ENCODE measurements at places on chromosomes 2 and 18. TPM values are rescaled to one million over a fixed set of nuclear protein-coding genes. Genes with fewer than 3 reads are reported as not detected.

POTEJ gene
- not detected for total RNA-seq

ATP5F1A gene
- total RNA-seq: 364 TPM

PKDCC gene
- 73.5 TPM for total RNA-seq

MYO5B gene
- total RNA-seq: 6.0 TPM

ANKRD23 gene
- 4.6 TPM for total RNA-seq

ASB18 gene
- not detected for total RNA-seq

CYRIA gene
- 50.5 TPM for total RNA-seq

SMC6 gene
- 44.8 TPM for total RNA-seq

HRH4 gene
- total RNA-seq: 1.3 TPM

ITGB1BP1 gene
- 51.2 TPM for total RNA-seq

CELF4 gene
- total RNA-seq: 3.5 TPM
